Left lung (tissue), 14 donors: ENCODE measurements at places on chromosomes 7 and 10. TPM values are rescaled to one million over a fixed set of nuclear protein-coding genes. Genes with fewer than 3 reads are reported as not detected.

DNA sequence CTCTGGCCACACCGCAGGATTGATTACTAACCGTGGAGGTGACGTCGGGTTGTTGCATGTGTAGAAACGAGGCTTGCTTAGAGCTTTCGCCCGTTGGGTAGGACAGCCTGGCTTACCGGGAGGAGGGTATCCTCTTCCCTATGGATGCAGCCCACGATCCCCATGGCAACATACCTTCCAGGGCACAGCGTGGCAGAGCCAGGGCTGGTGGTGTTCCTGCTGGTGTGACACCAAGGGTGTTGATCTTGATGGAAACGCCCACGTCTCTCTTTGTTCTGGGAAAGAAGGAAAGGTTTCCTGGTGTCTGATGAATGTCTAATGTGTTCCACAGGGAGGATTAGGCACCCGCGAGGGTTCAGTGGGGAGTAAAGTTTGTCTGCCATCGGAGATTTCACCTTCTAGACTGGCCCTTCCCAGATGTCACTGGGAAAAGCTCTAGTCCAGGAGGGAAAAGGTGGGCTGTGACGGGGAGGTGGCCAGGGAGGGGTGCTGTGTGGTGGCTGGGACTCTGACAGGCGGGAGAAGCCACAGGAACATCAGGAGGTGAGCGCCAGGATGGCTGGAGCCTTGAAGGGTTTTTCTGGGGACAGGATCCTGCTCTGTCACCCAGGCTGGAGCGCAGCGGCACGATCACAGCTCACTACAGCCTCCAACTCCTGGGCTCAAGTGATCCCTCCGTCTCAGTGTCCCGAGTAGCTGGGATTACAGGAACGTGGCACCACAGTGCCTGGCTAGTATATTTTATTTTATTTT, 102.1 kb downstream of the CUX1 start:
- no peaks in the 10 kb centered on the region for H3K27me3 ChIP-seq
- H3K4me3 ChIP-seq, result no peak overlapping the region
- no peaks in the 10 kb centered on the region for H3K4me1 ChIP-seq
- H3K27ac ChIP-seq, result no peak overlapping the region
- H3K36me3 ChIP-seq, result no peaks in the 10 kb centered on the region

DNA sequence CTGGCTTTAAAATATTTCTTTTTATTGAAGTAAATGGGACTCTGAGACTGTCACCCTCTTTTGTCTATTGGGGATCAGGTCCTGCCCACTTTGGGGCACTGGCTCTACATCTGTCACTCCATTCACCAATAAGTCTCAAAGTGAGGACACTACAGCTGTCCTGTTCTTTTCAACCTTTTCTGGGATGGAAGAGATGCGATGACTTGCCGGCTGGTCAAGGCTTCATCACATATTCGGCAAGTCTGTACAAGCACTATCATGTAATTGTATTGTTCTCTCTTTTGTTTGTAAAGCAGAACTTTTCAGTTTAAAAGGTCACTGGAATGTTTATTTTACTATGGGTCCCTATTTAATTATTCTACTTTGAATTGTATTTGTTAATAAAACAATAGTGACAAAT, 17.7 kb upstream of the SP8 start:
- no peaks in the 10 kb centered on the region for H3K4me1 ChIP-seq
- H3K27me3 ChIP-seq, result peaks cover 21% of the 10 kb centered on the region
- H3K27ac ChIP-seq, result no peak overlapping the region
- H3K36me3 ChIP-seq, result no peaks in the 10 kb centered on the region

DNA sequence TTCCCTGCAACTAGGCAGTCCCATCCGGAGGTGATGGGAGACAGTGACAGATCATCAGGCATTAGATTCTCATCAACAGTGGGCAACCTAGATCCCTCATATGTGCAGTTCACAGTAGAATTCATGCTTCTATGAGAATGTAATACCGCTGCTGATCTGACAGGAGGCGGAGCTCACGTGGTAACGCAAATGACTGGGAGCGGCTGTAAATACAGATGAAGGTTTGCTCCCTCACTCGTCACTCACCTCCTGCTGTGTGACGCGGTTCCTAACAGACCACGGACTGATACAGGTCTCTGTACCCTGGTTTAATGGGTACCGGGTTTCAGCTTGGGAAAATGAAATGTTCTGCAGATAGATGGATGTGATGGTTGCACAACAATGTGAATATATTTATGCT, 47.8 kb upstream of the PIK3AP1 start:
- H3K27me3 ChIP-seq, result no peaks in the 10 kb centered on the region
- H3K4me3 ChIP-seq, result no peak overlapping the region
- no peaks in the 10 kb centered on the region for H3K36me3 ChIP-seq
- H3K4me1 ChIP-seq, result no peaks in the 10 kb centered on the region
- no peak for DNase-seq

- H3K27ac ChIP-seq, result no peak overlapping the region
- H3K27me3 ChIP-seq, result no peaks in the 10 kb centered on the region
- DNase-seq, result peak; percentile 76
- H3K36me3 ChIP-seq, result no peaks in the 10 kb centered on the region
These were observed 680.8 kb downstream of the LRMDA start for GRCh38 chr10:76111986-76112825.

- DNase-seq, result no peak
- H3K36me3 ChIP-seq, result no peaks in the 10 kb centered on the region
- no peak overlapping the region for H3K27ac ChIP-seq
These were observed 162.7 kb upstream of the ITGB1 start for GRCh38 chr10:33120700-33121099.

DNA sequence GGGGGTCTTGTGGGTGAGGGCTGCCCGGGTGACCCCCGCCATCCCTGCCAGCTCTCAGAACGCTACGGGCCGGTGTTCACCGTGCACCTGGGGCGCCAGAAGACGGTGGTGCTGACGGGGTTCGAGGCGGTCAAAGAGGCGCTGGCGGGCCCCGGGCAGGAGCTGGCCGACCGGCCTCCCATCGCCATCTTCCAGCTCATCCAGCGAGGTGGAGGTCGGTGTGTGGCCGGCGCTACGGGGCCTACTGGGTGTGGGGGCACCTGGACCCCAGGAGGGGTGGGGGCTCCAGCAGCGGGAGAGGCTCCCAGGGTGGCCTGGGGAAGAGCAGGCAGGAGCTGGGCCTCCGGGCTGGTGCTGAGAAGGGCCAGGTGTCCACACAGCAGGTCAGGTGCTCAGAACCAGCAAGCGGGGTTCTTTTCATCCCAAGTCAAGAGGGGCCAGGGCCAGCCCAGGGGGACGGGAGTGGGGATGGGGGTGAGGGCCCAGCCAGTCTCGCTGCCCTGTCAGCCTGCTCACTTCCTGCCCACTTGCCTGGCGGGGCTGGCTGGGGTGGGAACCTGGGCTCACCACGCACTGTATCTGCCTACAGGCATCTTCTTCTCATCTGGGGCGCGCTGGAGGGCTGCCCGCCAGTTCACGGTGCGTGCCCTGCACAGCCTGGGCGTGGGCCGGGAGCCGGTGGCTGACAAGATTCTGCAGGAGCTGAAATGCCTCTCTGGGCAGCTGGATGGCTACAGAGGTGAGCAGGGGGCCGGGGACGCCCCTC, 1.6 kb downstream of the CYP2W1 start:
- H3K27ac ChIP-seq, result no peak overlapping the region
- peaks cover 78% of the 10 kb centered on the region for H3K27me3 ChIP-seq
- H3K4me3 ChIP-seq, result no peak overlapping the region
- no peak for DNase-seq
- no peaks in the 10 kb centered on the region for H3K4me1 ChIP-seq

PRLHR gene
- not detected for total RNA-seq

VAX1 gene
- not detected for total RNA-seq

SCIN gene
- 13.4 TPM for total RNA-seq
